Activated T-cell treated with anti-CD3 and anti-CD28 coated beads, Interleukin-2, amount 50 U/mL, for 48 hours (primary cell): ENCODE measurements at places on chromosomes 5 and 9.

GRCh38 chr5:138760448-138761110, 7.4 kb downstream of the CTNNA1 start:
- no peak for DNase-seq

- DNase-seq = no peak
Observed at GRCh38 chr5:169300468-169301385, at the start of gene SLIT3. Gene SLIT3, minus strand, starts transcription at chr5:169301139. Its CDS starts 430 bp downstream, at chr5:169300709.

DNA sequence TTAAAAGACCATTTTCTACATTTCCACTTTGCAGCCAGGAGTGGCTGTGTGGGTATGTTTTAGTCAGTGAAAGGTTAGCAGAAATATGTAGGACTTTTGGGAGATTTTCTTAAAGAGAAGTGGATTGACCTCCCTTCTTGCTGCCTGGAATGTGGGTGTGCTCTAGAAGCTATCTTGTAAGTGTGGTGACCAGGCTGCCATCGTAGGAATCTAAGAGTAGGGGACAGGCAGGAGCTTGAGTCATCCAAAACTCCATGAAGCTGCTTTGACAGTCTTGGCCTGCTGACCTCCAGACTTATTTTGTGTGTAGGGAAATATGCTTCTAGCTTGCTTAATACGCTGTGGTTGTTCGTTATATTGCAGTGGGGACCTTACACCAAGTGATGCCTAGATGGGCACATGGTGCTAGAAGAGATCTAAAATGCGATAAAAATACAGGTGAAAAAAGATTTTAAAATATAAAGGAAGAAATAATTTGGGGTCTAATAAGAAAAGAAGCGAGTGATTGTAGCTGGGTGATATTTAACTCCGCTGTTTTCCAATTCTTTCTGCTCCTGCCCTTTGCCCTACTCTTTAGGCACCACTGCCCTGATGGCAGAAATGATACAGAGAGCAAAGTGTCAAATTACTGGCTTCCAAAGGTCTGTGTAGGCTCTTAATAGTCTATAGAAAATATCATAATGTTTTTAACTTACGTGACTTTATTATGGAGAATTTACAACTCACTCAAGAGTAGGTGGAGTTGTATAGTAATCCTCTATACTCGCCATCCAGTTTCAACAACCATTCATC, 298.2 kb upstream of the ZNF608 start:
- DNase-seq = no peak

GRCh38 chr5:132928062-132928407, 35.4 kb downstream of the AFF4 start:
- DNase-seq = no peak

DNA sequence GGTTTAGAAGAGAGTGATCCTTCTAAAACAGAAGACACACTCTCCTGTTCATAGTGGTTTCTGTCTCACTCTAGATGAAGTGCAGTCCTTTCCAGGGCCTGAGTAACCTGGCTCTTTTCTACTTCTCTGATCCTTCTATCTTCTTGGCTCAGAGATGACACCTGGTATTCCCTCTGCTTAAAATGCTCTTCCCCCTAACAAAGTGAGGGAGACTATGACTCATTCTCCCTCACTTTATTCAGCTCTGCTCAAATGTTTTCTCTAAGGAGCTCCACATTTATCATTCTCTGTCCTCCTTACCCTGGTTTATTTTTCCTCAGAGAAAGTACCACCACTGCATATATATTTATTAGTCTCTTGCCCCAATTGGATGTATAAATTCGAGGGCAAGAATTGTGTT, 24.6 kb downstream of the TUT7 start:
- no peak for DNase-seq

DNA sequence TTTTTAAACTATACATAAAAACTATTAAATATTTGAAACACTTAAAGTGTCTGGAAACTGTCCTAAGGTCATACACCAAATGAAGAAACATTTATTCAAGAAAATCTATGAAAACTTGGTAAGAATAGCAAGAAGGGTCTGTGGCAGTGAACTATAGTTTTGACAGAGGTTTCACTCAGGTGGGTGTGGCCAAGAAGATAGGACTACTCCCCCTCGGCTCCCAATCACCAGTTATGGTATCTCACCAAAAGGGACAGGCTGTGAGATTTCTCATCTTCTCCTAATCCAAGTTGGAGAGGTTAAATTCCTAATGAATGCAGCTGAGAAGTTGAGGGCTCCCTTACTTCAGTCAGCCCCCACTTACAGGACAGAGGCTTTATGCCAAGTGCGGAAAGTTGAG, 2.9 kb downstream of the ARSK start:
- no peak for DNase-seq
